Activated CD8-positive, alpha-beta memory T cell treated with anti-CD3 and anti-CD28 coated beads for 1 hour (primary cell): ENCODE measurements at places on chromosomes 7 and 10.
A peak's percentile ranks its signal among the peaks of the same experiment; 100 is the strongest.

- no peak for DNase-seq
Observed at GRCh38 chr10:19968745-19969144, 152.5 kb downstream of the PLXDC2 start.

- no peak for DNase-seq
Observed at GRCh38 chr7:69177461-69177861, 420.8 kb upstream of the AUTS2 start.

DNA sequence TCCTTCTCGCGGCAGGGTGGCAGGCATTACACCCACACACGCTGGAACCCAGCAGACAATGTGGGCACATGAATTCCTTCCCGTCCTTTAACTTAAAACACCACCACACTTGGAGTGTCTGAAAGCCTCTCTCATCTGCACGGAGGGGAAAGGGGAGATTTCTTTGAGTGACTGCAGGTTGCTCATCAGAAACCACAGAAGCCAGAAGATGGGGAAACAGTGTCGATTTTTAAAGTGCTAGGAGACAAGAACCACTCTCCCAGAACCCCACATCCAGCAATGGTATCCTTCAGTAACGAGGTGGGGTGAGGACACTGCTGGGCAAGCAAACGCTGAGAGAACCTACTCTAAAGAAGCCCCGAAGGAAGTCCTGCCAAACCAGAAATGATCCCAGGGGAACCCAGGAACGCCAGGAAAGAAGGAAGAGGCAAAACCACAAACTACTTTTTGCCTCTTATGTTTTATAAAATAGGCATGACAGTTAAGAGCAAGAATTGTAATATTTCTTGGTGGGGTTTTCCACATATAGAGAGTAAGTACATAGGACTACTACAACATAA lies 254.3 kb downstream of the ELFN1 start:
- DNase-seq = no peak

DNA sequence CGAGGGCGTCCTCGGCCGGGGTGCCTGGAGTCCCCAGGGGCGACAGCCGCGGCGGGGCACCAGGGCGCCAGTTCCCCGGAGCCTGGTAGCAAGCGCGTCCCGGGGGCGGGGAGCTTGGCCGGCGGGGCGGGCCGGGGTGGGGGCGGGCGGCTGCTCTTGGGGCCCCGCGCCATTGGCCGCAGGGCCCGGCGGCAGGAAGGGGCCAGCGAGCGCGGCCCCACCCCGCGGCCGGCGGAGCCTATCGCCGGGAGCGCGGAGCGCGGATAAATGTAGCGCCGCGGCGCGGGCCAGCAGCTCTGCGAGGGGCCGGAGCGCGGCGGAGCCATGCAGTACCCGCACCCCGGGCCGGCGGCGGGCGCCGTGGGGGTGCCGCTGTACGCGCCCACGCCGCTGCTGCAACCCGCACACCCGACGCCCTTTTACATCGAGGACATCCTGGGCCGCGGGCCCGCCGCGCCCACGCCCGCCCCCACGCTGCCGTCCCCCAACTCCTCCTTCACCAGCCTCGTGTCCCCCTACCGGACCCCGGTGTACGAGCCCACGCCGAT lies at the start of gene HHEX:
Gene HHEX (plus strand): TSS at position 293 of the 548 bp plus-strand sequence. CDS start 32 bp downstream, at position 325.
- DNase-seq = peak; percentile 14

- no peak for DNase-seq
Observed at GRCh38 chr7:65503434-65504152, 129.9 kb downstream of the ZNF92 start.
